ENCODE measurements at places on chromosomes 13 and 19. TPM values are rescaled to one million over a fixed set of nuclear protein-coding genes. Genes with fewer than 3 reads are reported as not detected.
A peak's percentile ranks its signal among the peaks of the same experiment; 100 is the strongest.

GRCh38 chr19:20072936-20073335 lies 4.9 kb upstream of the ZNF90 start:
- no peak for DNase-seq

DNA sequence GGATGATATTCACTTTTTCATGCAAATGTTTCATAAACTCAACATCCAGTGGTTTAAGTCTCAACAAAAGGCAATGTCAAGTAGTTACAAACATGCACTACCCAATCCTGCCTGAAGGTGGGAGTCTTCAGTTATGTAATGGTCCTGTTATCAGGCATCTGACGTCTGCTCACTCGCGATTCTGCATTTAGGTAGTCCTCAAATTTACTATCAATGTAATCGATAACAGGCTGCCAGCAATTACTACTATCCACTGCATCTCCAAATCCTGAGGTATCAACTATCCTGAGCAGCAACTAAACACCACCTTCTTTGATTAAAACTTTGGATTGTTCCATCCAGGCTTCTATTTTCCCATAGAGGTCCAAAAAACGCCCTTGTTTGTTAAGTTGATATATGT lies 51.2 kb downstream of the NLRP12 start:
- peak; percentile 40 for DNase-seq

DNA sequence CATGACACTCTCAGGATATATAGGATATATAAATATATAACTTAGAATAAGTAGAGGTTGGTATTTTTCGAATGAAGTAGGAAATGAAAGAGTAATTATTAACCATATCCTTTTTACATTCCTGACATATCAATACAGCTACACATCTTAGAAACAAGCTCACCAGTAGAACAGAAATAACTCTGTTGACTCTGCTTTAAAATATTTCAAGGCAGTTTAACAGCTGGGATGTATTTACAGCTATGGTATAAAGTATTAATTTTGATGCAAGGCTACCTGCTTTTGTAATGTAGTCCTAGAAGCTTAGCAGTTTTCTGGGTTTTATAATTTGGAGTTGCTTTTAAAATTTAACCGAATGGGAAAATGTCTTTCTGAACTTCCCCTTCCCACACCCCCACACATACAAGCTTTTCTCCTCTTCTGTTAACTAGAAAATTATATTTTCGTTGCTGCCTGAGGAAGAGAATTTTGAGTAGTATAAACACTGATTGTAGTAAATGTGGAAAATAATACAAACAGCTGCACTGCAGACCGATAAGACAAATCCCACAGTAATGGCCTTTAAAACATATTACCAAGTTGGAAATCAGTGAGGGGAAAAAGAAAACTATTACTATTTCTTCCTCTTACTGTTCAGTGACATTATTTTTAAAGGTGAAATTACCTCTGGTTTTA lies 147.7 kb downstream of the GGACT start:
- DNase-seq, result peak; percentile 68

- DNase-seq, result no peak
Measured at GRCh38 chr13:32949820-32950219, 66.4 kb upstream of the KL start.

DNA sequence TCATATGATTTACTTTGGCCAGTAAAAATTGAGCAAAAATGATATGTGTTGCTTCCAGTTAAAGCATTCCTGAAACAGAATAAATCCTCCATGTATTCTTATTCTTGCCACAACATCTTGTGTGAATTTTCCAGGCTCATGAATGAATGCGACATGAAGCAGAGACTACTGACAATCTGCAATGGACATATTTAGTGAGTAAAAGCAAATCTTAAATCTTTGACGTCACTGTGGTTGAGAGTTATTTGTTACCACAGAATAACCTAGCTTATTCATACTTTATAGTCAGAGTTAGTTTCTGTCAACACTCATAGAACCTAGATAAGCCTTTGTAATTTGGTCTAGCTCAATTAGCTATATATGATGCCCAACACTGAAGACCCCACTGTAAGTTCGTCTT lies 1443.1 kb downstream of the PCDH9 start:
- DNase-seq, result peak; percentile 19

DNA sequence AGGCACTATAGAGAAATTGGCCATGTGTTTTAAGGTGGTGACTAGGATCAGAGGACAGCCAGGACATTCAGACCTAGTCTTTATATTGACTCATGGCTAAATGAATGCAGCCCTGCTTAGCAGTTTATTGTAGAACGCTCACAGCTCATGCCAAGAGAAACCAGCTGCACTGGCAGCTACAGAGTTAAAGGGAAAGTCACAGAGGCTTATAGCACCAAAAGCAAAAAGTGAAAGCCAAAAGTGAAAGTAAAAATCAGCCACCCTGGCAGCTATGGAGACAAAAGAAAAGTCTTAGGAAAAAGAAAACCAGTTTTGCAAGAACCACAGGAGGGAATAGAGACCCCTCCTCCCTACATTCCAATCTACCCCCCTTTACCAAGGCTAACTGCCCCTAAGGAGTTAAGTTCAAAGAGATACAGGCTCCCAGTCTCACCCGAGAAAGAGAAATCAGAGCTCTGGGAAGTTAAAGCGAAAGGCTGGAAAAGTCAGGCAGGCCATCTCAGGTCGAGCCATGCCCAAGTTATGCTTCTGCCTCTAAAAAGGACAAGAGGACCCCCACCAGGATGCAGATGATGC lies 99.0 kb downstream of the ZNF429 start:
- peak; percentile 23 for DNase-seq

DNA sequence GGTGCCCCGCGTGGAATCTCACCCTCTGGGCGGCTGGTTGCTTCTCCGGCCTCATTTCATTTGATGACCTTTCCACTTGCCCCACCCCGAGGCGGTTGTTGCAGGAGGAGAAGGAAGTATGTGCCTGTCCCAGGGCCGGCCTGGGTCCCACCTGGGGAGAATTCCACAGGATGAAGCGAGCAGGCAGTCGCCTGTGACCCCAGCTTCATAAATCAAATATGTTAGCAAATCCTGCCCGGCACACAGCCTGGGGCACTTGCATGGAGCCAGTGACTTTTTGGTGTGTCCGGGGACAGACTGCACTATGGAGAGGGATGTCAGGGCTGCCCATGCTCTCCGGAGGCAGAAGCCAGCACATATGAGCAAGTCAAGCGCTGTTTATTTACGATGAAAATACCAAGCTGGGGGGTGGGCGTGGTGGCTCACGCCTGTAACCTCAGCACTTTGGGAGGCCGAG lies 19.7 kb upstream of the ZBTB7A start:
- DNase-seq, result no peak

Gene KIR2DL1
- total RNA-seq, result not detected
